IPS DF 6.9 (cell line): ENCODE measurements at places on chromosomes 3 and 15.

- no peak for DNase-seq
Measured at GRCh38 chr3:168269001-168269400, 173.3 kb upstream of the GOLIM4 start.

DNA sequence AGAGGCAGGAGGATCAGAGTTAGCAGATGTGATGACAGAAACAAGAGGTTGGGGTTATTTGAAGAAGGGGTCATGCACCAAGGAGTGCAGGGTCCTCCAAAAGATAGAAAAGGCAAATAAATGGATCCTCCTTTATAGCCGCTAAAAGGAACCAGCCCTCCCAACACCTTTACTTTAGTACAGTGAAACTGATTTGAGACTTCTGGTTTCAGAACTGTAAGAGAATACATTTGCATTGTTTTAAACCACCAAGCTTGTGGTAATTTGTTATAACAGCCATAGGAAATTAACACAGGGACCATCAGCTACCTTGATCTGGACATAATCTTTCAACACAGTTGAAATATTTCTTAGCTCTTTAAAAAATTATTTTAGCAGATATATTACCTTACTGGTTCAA is 166.6 kb downstream of the TIGIT start:
- no peak for DNase-seq

GRCh38 chr3:188934989-188935388 is 236.8 kb upstream of the TPRG1 start:
- DNase-seq, result no peak

- no peak for DNase-seq
Measured at GRCh38 chr3:181252631-181253030, 263.1 kb upstream of the DNAJC19 start.

GRCh38 chr3:158205994-158206393 is 96.1 kb downstream of the RSRC1 start:
- DNase-seq, result no peak

- DNase-seq, result no peak
Measured at GRCh38 chr15:94445566-94446160, 214.3 kb downstream of the MCTP2 start.

GRCh38 chr3:147002721-147003120 is 397.6 kb upstream of the PLSCR5 start:
- no peak for DNase-seq

GRCh38 chr3:187626581-187626980 is 43.6 kb downstream of the SST start:
- no peak for DNase-seq

DNA sequence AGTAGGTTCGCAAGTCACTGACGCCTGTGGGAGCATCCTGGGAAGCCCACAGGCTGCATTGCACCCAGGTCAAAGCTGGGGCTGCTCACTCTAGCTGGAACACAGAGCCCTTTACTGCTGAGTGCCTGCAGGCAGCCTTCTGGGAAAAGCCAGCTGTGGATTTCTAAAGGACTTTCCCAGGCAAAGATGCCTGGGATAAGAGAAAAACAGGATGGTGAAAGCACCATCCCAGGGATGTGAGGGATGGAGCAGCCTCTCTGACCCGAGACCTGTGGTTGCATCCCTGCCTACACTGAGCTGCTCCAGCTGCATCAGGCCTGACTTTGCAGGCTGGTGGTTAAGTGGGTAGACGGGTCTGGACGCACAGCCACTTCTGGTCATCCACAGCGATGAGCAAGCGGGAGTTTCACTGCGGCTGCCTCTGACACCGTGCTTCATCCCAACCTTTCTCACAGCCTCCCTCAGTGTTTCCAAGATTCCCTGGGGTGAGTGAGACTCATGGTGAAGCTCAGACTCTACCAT is 52.5 kb upstream of the AMOTL2 start:
- no peak for DNase-seq

GRCh38 chr3:16103472-16103871 is 71.0 kb upstream of the GALNT15 start:
- DNase-seq, result no peak

DNA sequence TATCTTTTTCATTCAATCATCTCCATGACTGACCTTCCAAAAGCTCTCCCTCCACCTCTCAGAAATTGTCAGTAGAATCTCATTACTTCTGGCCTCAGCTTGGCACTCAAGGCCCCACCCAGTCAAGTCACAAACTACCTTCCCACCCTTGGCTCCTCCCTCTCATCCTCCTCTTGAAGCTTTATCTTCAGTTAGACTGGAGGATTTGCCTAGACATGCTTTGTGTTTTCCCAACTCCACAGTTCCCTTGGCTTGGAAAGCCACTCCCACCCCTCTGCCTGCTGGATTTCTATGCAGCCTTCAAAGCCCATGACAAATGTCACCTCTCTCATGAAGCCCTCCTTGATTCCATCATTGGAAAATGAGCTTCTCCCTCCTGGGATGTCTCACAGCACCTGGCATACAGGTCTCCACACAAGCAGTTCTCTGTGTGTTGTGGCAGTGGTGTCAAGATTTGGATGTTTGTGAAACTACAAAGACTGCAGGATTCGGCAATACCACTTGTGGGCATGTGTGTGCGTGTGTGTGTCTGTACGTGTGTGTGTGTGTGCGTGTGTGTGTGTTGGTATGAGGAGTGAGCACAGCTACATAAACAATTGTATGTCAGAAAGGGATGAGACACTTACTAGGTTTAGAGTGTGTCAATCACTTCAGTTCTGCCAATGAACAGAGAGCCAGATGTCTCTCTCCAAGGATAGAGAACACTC is 45.3 kb upstream of the VPS8 start:
- no peak for DNase-seq

GRCh38 chr3:197083486-197083885 is 53.9 kb upstream of the MELTF start:
- no peak for DNase-seq

DNA sequence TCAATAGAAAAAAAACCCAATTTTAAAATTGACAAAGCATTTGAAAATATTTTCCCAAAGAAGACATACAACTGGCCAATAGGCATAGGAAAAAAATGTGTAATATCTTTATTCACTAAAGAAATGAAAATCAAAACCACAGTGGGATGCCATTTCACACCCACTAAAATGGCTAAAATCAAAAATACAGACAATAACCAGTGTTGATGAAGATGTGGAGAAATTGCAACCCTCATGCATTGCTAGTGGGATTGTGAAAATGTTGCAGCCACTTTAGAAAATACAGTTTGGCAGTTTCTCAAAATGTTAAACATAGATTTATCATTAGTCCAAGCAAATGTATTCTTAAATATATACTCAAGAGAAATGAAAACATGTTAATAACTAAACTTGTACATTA is 315.1 kb upstream of the GPR149 start:
- no peak for DNase-seq

GRCh38 chr15:61227269-61227949 is 1.7 kb downstream of the RORA start:
- DNase-seq, result no peak

GRCh38 chr15:22827125-22827524 is 11.3 kb upstream of the NIPA2 start:
- no peak for DNase-seq

DNA sequence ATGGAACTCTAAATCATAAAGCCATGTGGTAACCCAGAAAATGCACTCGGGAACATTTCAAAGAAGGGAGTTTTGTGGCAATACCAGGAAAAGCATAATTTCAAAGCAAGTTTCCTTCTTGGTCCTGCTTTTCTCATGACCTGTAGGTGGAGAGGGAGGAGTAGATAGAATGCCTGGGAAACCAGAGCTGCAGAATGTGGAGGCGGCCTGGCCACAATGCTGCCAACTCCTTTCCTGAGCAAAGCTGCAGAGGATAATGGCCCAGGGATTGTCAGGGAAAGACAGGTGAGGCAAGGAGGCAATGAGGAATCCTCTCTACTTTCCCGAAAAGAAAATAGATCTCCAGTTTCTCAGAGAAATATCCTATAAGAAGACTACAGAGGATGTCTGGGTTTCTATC is 330.3 kb downstream of the FGF12 start:
- DNase-seq, result no peak

- no peak for DNase-seq
Measured at GRCh38 chr15:62824111-62825015, 218.2 kb upstream of the TPM1 start.

GRCh38 chr15:41944313-41944940 is 27.9 kb downstream of the EHD4 start:
- no peak for DNase-seq

DNA sequence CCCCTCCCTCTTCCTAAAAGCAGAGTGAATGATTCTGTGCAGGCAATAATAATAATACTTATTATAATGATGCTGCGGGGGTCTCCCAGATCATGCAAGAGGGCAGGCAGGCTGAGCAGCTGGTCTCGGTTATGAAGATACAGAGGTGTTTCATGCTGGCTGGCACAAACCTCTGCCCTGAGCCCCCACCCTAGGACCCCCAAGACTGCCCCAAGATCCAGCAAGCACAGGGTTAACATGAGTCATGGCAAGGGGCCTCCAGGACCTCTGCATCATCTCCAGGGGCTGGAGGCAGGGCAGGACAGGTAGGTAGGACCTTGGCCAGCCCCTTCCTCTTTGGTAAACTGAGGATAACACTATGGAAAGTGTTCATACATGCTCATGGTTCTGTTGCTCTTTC is 2.7 kb downstream of the MGLL start:
- DNase-seq, result no peak

GRCh38 chr3:69777582-69777967 is 38.3 kb downstream of the MITF start:
- no peak for DNase-seq

DNA sequence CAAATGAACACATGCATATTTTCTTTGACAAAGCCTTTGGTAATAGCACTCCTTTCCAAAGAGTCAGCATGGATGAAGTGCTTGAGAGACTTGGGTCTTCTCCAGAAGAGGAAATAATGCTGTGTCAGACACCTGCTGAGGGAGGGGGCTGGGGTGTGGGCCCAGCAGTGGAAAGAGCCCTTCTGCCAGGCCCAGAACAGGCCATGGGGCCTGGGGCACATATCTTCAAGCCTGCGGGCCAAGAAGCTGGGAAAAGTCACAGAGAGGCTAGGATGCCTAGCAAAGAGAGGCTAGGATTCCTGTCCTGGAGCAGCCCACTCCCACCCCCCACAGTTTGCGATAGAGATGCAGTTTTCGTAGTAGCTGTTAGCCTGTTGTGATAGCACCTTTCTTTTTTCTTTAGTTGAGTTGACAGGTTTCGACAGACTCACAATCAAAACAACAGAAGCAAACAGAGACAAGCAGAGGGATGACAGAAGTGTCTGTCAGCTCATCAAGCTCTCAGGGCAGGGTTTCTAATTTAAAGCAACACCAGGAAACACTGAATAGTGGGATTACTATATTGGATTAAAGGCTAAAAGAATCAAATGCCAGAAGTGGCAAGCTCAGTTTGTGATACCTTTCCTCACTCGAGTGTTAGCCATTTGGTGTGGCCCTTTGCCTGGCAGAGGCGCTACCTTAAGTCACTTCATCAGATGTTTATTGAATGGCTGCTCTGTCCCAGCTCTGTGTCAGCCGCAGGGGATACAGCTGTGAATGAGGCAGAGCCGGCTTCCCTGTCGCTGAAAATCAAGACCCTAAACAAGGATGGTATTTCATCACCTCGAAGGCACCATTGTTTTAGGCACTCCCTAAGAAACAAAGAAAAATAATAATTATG is 19.0 kb downstream of the CMTM7 start:
- no peak for DNase-seq

DNA sequence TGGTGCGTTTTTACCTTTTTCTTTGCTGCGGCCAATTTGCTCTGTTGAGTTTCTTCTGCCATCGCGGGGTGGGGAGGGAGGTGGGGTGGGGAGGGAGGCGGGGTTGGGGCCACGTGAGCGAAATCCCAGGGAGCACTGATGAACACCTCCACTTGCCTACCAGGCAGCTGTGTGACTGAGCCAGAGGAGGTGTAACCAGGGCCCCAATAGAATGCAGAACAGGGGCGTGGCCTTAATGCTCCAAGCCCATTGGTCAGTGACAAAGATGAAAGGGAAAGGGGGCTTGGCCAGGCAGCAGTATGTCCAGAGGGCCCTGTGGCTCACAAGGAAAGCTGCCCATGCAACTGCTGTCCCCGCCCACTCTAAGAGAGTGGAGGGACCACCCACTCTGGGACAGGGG is 21.4 kb upstream of the OR4F6 start:
- no peak for DNase-seq

GRCh38 chr15:31609258-31609681 is 282.6 kb downstream of the KLF13 start:
- DNase-seq, result no peak

DNA sequence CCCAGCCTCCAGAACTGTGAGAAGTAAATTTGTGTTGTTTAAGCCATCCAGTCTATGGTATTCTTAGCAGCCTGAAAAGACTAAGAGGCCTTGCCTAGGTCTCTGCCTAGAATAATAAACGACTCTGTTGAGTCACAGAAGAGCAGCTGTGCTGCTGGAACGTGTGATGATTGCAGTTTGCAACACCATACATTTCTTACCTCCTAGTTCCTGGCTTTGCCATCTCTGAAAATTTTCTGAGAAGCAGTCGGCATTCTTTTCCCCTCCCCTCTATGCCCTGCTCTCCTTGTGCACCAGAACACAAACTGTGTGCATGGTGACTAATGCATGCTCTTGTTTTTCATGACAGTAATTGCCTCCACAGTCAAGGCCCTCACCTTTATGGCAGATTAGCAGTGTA is 301.3 kb downstream of the IL20RB start:
- DNase-seq, result no peak

DNA sequence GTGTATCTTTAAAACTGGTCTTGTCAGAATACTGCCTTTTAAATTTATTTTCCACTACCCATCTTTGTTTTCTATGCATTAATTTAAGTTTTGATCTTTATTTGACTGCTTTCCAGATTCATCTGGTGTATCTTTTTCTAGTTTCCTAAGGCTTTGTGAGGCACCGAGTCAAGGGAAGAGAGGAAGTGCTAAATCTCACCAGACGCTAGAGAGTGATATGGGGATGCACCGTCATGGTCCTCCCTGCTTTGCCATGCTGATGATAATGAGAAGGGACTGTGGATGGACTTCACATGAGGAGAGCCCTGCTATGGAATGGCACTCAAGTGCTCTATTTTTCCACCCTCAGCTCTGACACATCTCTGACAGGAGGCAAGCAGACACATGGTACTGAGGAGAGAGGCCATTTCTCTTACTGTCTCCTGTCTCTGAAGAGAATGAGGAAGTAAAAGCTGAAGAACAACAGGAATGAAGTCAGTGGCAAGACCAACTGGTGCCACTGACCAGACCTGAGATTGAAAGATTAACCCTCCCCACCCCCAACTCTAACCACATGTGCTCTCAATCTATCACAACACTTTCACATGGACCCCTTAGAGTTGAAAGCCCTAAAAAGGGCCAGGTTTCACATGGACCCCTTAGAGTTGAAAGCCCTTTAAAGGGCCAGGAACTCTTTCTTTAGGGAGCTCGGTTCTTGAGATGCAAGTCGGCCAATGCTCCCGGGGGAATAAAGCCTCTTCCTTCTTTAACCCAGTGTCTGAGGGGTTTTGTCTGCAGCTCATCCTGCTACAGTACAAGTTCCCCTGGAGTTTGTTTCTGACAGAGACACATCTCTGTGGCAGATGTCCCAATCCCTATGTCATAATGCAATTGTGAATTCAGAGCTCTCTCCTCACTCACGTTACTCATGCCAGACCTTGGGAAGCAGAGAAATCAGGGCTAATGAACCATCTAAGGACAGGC is at the start of gene IQCF2:
TSS of gene IQCF2 (plus strand) at position 913 of the 963 bp plus-strand sequence. CDS start 52 bp downstream, outside the sequence.
- no peak for DNase-seq

GRCh38 chr3:52052831-52053306 is 3.5 kb downstream of the DUSP7 start:
- no peak for DNase-seq
